ENCODE measurements at places on chromosomes 3 and 15. TPM values are rescaled to one million over a fixed set of nuclear protein-coding genes. Genes with fewer than 3 reads are reported as not detected.

Gene IL17RD
- total RNA-seq: 0.97 TPM

Gene IP6K1
- total RNA-seq: 21.2 TPM

Gene ALG3
- total RNA-seq: 56.4 TPM

Gene LINGO1
- total RNA-seq: 9.9 TPM

Gene SCN11A
- 0.01 TPM for total RNA-seq

Gene ATP8B4
- total RNA-seq: 1.0 TPM

Gene ESYT3
- total RNA-seq: 0.37 TPM

Gene DOCK3
- total RNA-seq: 0.38 TPM

Gene CCR8
- total RNA-seq: not detected

Gene MESP2
- total RNA-seq: 0.52 TPM

Gene ZNF80
- total RNA-seq: not detected

Gene MYO5C
- total RNA-seq: 6.6 TPM

Gene BNC1
- 0.65 TPM for total RNA-seq

Gene AGBL1
- total RNA-seq: not detected

Gene CHDH
- 1.8 TPM for total RNA-seq

Gene KBTBD12
- total RNA-seq: not detected

Gene ALDH1L1
- total RNA-seq: 0.36 TPM

Gene ASB14
- total RNA-seq: not detected

Data from A549 treated with AZD2906 at 1 μM for 4 hours (cell line).